ENCODE measurements at places on chromosomes 1 and 21.

DNA sequence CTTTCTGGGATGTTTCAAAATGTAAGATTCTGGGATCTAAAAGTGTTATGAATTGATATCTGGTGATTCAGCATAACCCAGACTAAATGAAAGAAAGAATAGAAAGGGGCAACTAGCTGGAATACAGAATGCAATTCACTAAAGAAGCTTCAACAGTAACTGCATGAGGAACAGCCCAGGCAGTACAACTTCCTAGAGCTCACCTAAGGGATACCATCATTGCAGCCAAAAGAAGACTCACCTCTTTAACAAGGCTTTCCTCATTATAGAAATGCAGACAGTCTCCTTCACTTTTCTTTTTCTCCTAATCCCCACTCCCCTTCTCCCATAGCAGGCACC, 6.3 kb downstream of the RGS5 start:
- no peak for DNase-seq

GRCh38 chr1:48757363-48757762, 19.3 kb downstream of the BEND5 start:
- DNase-seq: no peak

DNA sequence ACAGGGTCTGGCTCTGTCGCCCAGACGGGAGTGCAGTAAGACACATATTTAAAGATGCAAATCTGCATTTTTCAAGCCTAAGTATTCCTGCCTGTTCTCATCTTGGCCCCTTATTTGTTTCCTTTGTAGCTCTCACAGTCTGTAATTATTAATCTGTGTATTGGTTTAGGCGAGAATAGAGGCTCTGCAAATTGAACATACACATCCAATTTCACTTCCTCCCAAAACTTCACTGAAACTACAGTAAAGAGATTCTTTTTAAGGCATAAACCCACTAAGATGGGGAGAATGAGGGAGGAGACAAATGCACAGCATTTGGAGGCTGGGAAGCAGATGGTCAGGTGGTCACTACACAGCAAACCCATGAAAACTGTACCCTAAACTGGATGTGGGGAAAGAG, 21.0 kb downstream of the HMGN2 start:
- no peak for DNase-seq

DNA sequence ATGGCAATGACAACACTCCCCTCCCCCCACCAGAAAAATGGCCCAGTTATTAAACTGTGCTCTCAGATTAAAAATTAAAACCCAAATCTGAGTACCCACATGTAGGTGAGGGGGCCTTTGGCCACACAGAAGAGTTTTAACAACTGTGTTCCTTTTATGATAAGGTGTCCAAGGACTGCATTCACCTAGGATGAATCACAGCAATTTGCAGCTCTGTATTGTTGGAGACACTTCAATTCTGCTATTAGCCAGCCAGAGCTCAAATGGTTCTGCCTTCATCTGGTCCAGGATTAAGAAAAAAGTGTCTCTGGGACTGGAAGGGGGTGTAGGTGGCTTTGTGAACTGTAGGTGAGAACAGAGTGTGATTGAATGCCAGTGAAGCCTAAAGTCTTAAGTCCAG, 43.3 kb upstream of the DIRAS3 start:
- no peak for DNase-seq

- DNase-seq: no peak
These were observed 15.3 kb upstream of the FMO4 start for GRCh38 chr1:171298696-171299095.

DNA sequence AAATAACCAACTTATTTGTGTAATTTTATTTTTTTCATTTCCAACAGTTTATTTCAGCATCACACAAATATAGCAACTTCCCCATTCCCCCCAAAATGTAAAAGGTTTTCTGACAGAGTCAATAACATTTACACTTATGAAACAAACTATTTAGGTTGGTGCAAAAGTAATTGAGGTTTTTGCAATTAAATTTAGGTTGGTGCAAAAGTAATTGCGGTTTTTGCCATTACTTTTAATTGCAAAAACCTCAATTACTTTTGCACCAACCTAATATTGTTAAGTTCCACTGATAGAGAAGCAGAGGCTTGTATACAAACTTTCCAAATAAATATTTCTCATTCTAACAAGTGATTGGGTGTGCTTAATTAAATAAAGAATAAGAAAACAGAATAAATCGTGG, 270.9 kb upstream of the DUSP10 start:
- no peak for DNase-seq

DNA sequence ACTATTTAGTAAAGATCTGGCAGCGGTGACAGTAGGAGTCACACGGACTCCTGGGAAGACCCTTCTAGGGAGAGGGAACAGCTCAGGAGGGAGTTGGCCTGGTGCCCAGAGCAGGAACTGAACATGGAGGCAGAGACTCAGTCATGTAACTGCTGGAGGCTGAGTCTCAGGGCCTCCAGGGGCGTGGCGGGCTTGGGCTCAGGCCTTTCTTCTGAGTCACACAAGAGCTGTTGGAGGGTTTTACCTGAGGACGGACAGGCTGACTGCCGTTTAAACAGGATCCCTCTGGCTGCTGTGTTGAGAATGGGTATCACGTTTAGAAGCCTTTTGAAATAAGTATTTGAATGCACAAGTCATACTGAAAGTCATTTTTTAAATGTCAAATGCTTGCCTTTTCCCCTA, 7.2 kb upstream of the ETS2 start:
- no peak for DNase-seq

DNA sequence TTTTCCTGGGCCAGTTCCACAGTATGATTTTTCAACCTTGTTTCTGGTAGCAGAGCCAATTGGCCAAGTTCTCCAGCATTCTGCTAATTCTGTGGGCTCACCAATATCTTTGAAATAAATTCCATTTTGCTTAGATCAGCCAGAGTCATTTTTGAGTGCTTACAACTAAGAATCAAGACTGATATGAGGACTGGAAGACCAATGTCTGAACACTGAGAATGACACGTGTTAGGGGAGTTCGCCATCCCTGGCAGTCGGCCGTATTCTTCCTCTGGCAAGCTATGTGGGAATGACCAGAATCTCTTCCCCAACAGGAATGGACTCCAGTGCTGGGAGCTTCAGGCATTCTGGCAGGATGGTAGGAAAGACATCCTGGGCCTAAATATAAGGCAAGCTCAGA, 4.9 kb upstream of the TENT5C start:
- no peak for DNase-seq

GRCh38 chr1:236575523-236575922, 28.8 kb downstream of the HEATR1 start:
- DNase-seq: no peak

GRCh38 chr1:45892068-45892785, 88.8 kb downstream of the MAST2 start:
- DNase-seq: peak; percentile 33

DNA sequence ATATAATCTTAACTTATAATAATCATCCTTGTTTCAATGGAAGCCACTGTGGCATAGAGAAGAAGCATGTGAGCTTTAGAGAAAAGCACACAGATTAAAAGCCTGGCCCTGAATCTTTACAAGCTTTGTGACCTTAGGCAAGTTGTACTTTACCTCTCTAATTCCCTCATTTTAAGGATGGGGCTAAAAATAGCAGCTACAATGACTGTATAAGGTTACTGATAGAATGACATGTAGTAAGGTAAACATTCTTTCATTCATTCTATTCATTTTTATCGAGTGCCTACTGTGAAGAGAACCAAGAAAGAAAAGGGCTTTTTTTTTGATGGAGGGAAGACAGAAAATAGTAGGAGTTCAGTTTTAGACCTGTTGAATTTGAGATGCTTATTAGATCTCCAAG, 25.6 kb downstream of the CDKN2C start:
- no peak for DNase-seq

GRCh38 chr1:57675776-57676175, 251.9 kb upstream of the DAB1 start:
- no peak for DNase-seq

DNA sequence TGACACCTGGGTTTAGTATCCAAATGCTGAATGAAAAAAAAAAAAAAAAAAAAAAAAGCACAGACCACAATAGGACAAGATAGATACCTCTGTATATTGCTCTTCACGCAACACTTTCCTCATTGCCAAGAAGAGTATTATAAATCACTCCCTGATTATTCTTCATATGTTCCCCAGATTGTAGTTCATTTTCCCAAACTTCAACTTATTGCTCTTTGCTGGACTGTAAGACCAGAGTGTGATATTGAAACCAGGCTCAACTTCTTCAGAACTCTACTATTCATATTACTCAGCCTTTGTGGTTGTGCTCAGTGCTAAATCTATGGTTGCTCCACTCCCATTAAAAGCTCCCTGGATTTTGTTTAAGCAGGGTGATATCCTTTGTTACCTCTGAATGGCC, 180.4 kb downstream of the NTMT2 start:
- no peak for DNase-seq

GRCh38 chr1:86466109-86466844, 2.5 kb upstream of the CLCA1 start:
- DNase-seq: no peak

DNA sequence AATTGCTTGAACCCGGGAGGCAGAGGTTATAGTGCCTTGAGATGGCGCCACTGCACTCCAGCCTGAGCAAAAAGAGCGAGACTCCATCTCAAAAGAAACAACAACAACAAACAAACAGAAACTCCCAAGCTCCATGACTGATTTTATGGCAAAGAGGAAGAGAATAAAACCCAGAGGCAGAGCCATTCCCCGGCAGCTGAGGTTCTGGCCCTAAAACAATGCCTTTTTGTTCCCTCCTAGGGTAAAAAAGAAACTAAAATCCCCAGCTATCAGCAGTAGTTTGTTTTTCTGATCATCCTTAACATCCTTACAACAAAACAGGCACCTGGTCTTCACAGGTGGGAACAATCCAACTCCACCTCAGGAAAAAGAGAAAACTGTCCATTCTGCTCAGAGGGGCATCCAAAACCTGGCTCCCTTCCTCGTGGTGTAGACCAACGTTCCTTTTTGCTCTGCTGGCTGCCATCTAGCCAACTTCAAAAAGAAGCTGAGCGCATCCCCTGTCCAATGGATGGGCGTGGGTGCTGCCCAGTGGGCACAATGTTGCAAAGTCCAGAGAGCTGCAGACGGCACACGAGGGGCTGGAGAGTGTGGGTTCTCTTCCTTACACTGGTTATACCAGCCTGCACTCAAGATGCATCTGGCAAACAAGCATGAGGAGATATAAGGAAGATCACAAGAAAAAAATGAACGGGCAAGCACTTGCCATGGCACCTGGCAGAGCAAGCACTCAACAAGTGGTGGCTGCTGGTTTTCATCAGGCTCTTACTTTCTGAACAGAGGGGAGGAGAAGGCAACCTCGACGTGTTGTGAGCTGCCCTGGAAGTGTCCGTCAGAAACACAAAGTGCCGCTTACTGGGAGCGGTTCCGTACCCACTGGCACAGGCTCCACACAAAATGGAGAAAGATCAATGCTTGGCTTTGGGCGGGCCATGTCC, 54.7 kb downstream of the SLC66A1 start:
- no peak for DNase-seq

All from frontal cortex (tissue), 4 donors.